Skeletal muscle cell (primary cell): ENCODE measurements at places on chromosomes 11 and 22.
A peak's percentile ranks its signal among the peaks of the same experiment; 100 is the strongest.

DNA sequence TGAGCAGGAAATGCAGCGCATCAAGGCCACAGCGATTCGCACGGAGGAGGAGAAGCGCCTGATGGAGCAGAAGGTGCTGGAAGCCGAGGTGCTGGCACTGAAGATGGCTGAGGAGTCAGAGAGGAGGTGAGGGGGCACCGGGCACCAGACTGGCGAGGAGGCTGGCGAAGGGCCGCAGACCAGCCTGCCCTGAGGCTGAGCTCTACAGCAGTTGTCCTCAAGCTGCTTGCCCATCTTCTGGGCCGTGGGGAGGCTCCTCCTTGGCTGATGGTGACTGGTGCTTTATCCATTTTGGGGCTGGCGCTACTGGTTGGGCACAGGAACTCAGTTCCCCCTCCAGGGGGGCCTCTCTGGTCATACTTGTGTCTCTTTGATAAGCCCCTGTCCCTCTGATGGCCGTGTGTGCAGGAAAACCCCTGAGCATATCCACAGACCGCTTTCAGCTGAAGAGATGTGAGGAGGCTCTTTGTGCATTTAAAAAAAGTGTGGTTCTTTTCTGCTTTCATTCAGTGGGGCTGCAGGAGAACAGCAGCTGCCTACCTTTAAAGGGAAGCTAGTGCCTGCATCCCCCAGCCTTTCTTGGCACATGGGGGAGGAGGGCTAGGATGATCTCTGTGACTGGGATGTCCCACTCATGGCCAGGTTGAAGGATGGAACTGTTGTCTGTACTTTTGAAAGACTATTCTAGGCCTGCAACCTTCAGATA is 46.3 kb upstream of the CABP7 start:
- DNase-seq = no peak

GRCh38 chr11:74992852-74993251 is 4.1 kb downstream of the NEU3 start:
- DNase-seq = no peak

- no peak for DNase-seq
These were observed 20.4 kb downstream of the C22orf23 start for GRCh38 chr22:37932821-37933578.

DNA sequence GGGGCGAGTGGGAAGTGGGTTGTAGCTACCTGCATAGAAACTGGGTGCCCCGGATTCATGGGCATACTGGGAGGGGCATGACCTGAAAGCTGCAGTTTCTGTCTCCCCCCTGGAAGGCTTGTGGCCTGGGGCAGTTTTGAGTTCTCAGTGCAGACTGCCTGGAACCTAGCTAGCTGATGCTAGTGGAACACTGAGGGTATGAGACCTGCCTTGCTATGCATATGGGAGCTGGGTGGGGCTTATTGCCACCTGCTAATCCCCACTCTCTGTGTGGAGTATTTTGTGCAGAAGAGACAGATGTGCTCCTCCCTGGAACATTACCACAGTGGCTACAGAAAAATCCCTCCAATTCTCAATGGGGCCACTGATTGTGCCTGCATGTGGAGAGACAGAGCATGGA is 11.7 kb upstream of the OR56B4 start:
- no peak for DNase-seq

GRCh38 chr11:3667149-3668035 is 3.8 kb downstream of the CHRNA10 start:
- no peak for DNase-seq

GRCh38 chr22:38774496-38775166 is 18.8 kb upstream of the SUN2 start:
- no peak for DNase-seq

DNA sequence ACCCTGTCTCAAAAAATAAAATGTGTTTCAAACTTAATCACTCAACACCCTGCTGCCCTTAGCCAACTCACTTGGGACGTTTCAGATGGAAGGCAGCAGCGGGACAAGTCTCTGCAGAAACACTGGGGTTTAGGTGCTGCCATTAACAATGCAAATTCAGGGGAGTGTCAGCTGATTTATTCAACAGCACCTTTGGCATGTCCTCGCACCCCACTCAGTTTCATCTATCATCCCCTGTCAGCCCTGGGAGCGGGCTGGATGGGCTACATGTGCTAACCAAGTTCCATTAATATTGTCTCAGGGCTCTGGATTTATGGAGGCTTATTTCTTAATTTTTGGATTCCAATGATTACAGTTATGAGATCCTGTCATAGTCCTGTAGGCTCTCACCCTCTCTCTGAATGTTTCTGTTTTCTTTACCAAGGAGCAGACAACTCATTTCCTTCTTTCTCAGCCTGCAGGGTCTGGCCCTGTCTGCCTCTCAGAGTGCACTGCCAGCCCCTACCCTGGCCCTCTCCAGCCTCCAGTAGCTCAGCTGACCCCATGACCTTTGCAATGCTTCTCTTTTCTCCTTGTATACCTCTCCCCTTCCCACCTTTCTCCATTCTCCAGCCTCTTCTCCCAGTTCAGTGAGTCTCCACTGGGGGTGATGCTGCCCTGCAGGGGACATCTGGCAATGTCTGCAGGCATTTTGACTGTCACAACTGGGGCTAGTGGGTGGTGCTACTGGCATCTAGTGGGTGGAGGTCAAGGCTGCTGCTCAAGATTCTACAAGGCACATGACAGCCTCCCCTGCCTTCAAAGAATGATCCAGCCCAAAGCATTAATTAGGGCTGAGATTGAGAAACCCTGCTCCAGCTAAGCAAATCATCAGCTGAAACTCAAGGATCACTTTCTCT is 79.0 kb downstream of the APIP start:
- no peak for DNase-seq

- DNase-seq = no peak
These were observed 108.7 kb upstream of the PITPNB start for GRCh38 chr22:28027453-28028448.

- peak; percentile 46 for DNase-seq
These were observed 5.7 kb upstream of the ACAT1 start for GRCh38 chr11:108115500-108116140.

GRCh38 chr11:86738568-86738967 is 61.8 kb upstream of the PRSS23 start:
- DNase-seq = no peak

DNA sequence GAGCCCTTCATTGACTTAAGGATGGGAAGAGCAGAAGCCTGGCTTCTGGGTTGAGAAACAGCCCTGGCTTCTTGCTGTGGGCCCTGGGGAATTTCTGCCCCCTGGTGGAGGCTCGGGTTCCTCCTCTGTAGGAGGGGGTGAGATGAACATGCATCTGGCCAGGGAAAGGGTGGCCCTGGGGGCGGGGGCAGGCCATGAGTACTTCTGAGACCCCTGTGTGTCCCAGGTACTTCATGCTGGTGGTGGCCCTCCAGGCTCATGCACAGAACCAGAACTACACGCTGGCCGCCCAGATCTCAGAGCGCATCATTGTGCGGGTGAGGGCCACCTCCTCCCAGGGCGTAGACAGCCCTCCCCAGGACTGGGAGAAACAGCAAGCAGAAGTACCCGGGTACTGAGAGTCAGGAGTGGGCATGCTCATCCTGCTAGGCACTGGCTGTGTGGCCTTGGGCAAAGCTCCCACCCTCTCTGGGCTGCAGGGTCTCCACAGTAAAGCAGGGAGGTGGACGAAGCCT is 15.8 kb downstream of the TMEM258 start:
- DNase-seq = peak; percentile 19

GRCh38 chr11:31366795-31367194 is 2.7 kb downstream of the DCDC1 start:
- DNase-seq = no peak

- no peak for DNase-seq
These were observed 180.7 kb upstream of the NCAM1 start for GRCh38 chr11:112780351-112781087.

DNA sequence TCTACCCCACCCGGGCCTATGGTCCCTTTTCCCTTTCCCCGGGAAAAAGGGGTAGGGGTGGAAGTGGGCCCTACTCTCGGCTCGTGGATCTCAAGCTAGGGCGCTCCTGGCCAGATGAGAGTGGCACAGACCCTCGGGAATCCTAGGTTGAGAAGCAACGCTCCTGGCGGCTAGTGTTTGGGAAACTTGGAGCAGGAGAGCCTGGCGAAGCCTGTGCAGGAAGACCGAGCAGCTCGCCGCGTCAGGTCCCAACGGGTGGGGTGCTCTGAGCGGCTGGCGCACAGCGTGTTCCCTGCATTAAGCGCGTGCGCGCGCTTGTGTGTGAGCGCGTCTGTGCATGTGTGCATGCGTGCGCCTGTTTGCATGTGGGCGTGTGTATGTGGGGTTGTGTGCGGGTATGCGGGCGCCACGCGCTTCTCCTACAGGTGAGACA is 7.1 kb upstream of the FLI1 start:
- DNase-seq = no peak

DNA sequence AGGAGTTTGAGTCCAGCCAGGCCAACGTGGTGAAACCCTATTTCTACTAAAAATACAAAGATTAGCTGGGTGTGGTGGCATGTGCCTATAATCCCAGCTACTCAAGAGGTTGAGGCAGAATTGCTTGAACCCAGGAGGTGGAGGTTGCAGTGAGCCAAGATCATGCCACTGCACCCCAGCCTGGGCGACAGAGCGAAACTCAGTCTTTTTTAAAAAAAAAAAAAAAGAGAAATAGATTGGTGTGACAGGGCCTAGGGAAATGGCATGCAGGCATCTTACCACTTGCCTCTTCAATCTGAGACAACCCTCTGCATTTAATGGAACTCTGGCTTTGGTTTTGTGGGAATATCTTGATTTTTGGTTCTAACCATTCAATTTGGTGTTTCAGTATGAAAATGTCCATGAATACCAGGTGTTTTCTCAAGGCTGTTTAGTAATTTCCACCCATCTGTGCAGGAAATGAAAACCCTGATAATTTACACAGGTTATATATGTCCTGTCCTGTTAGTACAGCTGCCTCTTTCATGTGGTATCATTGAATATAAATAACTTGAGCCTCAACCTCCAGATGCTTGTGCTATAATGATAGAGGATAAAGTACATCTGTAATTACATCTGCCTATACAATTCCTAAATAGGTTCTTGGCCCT is 8.4 kb downstream of the XBP1 start:
- DNase-seq = no peak

DNA sequence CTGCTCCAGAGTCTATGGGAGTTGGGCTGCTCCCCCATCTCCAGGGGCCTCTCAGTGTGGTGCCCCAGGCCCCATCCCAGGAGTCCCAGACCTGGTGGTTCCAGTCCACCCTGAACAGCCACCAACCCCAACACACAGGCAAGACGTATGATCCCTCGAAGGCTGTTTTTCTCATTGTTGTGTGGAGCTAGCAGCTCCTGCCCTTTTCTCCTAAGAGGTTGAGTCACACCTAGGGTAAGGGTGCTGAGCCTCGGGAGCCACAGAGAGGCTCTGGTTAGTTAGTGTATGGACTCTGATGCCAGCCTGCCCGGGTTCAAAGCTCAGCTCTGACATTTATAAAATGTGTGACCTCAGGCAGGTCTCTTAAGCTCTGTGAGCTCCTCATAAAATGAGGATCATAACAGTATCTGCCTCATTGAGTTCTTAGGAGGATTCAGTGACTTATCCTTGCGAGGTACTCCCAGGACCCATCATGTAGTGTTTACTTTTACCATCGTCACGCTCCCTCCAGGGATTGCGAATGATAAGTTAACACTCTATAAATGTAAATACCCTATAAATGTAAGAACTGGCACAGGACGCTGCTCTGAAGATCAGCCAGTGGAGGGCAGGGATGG is 47.2 kb downstream of the FBLN1 start:
- DNase-seq = no peak
